ENCODE measurements at places on chromosomes 3 and 15.

DNA sequence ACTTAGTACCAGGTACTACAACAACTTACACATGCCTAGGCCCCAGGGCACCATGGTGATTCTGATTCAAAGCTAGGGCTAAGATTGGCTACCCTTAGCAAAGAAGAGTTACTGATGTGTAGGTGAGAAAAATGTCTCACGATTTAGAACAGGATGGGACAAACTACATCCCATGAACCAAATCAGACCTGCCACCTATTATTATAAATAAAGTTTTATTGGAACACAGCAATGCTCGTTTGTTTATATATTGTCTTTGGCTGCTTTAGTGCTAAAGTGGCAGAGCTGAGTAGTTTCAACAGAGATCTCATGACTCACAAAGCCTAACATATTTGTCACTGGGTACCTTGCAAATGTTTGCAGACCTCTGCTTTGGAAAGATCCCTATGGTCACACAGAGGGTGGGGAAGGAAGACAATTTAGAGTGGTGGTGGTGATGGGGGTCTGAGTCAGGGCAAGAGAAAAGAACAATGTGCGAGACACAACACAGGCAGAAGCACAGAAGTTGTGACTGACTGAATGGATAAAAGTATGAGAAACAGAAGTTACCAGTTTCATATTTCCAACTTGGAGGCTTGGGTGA is 770.6 kb upstream of the CFAP20DC start:
- DNase-seq, result no peak

DNA sequence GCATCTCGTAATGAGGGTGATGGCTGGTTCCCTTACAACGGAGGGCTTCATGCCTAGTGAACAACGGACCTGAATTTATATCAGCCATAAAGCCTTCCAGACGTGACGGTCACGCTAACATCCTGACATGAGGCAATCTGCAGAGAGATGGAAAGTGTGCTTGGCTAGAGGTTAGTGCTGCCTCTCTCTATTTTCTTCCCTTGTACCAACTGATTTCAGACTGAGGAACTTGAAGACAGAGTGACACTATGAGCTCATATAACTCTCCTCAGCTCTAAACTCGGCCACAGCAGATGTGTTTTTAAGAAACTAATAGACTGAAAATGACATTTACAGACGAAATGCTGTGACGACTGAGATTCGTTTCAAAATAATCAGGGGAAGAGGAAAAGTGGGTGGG is 122.4 kb downstream of the XXYLT1 start:
- DNase-seq, result no peak

DNA sequence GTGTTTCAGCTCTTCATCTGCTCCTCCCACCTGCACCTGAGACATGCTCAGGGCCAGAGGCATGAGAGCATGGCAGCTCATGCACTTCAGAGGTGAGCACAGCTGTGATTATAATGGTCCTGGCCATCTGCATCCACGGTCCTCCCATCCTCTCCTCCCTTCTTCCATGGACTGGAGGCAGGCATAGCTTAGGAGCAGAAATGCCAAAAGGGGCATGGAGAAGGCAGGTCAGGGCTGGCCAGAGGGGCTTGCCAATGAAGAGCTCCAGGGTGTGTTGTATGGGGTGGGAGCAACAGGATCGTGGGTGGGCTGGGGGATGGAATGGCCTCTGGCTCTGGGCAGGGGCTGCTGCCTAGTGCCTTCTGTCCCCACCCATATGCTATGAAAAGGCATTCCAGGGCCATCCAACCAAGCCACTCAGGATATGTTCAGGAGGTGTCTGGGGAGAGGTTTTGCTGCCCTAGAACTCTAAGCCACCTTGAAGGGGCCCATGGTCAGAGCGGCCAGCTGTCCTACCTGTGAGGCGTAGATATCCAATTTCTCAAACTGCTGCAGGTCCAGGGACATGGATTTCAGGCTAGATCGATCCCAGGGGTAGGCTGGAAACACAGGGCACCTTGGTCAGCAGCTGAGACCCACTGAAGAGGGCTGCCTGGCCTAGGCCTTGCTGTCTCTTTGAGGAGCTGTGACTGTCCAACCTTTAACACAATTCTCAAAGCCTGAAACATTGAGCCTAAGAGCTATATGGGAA is 26.1 kb downstream of the KY start:
- no peak for DNase-seq

GRCh38 chr15:52100807-52101442 is 11.7 kb downstream of the BCL2L10 start:
- no peak for DNase-seq

DNA sequence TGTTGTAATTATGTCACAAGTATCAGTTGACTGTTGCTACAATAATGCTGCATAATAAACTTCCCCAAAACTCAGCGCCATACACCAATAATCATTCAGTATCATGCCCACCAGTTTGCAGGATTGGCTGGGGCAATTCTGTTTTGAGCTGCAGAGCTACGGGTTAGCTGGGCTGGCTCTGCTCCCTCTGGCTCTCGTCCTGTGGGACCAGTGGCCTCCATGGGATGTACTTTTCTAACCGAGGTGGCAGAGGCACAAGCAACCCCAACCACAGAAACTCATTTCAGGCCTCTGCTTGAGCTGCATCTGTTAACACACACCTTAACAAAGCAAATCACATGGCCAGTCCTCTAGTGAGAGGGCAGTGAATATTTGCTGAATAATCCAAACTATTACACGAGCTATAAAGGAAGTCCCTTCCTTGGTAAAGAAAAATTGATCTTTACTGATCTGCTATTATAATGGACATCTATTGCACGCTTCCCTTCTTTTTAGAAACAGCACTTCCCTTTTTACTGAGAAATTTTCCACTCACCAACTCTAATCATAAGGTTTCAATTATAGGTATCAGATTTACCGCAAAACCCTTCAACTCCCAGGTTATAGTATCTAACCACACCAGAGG is 10.9 kb upstream of the BCL2A1 start:
- DNase-seq, result no peak

GRCh38 chr3:186940967-186941366 is 10.6 kb downstream of the ST6GAL1 start:
- DNase-seq, result no peak

DNA sequence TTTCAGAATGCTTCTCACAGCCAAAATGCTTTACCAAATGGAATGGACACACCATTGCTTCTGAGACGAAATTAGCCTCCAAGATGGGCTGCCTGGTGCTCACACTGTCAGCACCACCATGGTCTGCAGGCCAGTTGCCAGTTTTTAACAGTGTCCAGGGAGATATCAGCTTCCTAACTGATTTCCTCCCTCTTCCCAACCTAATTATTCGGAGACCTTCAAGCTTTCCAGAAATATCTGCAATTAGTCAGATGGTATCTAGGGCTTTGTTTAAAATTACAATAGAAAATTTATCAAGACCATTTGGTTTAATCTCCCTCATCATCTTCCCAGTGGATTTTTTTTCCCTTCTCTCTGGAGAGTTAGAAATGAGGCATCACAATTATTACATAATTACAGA is 287.5 kb downstream of the ZPLD1 start:
- DNase-seq, result no peak

DNA sequence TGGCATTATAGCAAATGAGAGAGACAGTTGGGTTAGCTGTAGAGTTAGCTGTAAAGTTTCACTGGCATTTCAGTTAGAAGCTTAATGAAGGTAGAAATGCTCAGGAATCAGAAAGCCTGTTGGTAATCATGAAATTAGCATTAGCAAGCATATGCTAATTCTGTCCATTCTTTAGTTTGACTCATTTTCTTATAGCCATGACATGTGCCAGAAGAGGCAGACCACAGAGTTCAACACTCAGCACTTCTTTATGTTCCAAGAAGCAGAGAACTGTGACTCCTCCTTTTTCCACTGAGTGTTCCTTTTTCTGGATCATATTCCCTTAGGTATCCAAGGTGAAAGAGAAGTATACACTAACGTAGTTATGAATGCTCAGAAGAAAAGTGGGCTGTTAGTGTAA is 276.2 kb upstream of the SGO1 start:
- no peak for DNase-seq

DNA sequence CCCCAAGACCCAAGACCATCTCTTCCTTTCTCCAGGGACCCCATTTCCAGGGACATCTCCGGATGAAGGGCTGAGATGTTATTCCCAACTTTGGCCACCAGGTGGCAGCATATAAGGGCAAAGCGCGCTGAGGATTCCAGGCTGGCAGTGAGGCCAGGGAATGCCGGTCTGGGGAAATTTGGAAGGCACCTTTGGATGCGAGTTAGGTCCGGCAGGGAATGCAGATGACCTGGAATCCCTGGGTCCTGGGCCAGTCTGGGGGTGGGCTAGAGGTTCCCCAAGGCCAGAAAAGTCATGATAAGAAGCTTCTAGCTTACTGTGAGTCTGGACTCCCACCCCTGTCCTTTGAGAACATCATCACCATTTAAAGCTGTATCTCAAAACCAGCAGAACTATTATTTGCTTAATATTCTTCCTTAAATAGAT is 1.6 kb upstream of the CHST13 start:
- DNase-seq, result peak; percentile 16

DNA sequence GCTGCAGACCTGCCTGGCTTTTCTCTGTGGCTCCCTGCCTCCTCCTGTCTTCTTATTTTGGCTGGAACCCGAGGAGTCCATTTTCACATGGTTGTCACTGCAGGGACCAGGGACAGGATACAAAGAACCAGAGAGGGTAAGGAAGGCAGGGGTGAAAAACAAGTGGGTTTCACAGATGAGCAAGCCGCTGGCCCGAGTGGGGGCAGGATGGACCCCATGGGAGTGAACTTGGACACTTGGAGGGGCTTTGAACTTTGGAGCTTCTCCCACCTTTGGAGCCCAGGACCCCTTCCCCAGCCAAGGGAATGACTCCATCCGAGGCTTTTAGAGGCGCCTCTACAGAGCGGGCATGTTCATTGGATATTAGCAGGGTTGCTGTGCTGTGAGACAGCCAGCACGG is 26.9 kb upstream of the ADCY5 start:
- no peak for DNase-seq

DNA sequence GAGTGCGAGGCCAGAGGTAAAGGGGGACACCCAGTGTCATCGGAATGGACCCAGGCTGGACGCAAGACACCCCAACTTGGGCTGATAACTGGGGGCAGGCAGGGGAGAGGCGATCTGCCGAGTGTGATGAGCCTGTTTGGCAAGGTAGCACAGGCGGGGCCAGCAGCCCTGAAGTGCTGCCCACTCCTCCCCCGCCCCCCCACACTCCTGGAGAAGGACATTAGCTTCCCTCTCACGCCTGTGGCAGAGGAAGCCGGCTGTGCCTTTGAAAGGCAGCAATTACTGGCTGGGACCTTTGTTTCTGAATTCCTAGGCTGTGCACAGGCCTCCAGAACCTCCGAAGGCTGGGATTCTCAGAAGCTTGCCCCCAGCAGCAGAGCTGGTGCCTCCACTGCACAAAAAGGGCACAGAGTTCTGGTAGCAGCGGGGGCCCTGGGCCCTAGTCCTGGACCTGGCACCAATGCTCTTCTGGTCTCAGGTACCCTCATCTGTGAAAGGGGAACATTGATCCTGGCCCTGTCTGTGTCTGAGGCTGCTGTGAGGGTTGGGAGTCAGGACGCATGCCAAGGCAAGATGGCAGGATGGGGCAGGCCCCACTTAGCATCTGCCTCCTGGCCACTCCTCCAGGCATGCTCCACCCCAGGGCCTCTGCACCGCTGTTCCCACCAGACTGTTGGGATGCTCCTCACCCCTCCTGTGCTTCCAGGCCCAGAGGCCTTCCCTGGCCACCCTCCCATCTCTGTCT is 28.6 kb downstream of the IQSEC1 start:
- no peak for DNase-seq

GRCh38 chr3:184842433-184842832 is 30.5 kb downstream of the VPS8 start:
- DNase-seq, result no peak

- peak; percentile 62 for DNase-seq
Observed at GRCh38 chr15:91853511-91853947, at the start of gene SLCO3A1. Gene SLCO3A1 (plus strand): TSS chr15:91853708.

- DNase-seq, result no peak
Observed at GRCh38 chr3:157311633-157312375, 124.8 kb upstream of the PTX3 start.

- no peak for DNase-seq
Observed at GRCh38 chr3:172034786-172035685, 4.3 kb upstream of the FNDC3B start.

GRCh38 chr15:88204584-88204983 is 52.0 kb downstream of the NTRK3 start:
- DNase-seq, result no peak

- DNase-seq, result no peak
Observed at GRCh38 chr3:184899953-184900595, 88.1 kb downstream of the VPS8 start.

DNA sequence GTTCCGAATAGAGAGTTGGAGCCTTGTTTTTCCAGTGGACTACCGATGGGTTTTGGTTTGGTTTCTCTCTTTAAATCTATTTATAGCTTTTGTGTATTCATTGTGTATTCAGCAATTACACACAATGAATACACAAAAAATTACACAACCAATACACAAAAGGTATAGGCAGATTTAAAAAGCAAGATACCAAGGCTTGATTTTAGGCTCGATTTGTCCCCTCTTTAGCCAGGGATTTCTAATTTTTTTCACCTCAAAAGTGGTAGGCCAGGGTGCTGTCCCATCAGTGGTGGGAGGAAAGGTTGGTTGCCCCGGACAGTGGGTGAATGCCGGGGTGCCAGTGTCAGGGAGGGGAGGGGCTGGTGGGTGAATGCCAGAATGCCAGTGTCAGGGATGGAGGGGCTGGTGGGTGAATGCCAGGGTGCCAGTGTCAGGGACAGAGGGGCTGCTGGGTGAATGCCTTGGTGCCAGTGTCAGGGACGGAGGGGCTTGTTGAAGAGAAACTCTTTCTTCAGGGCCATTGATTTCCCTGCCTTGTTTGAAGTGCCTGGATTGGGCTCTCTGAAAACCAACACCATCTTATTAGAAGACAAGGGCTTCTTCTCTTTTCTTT is 186.2 kb downstream of the GOLGA6L6 start:
- DNase-seq, result no peak

- no peak for DNase-seq
Observed at GRCh38 chr3:122941228-122942206, 86.0 kb downstream of the SEMA5B start.

GRCh38 chr15:47301481-47301880 is 415.8 kb upstream of the SEMA6D start:
- DNase-seq, result no peak

- DNase-seq, result no peak
Observed at GRCh38 chr3:98741121-98741716, 21.9 kb upstream of the ST3GAL6 start.

DNA sequence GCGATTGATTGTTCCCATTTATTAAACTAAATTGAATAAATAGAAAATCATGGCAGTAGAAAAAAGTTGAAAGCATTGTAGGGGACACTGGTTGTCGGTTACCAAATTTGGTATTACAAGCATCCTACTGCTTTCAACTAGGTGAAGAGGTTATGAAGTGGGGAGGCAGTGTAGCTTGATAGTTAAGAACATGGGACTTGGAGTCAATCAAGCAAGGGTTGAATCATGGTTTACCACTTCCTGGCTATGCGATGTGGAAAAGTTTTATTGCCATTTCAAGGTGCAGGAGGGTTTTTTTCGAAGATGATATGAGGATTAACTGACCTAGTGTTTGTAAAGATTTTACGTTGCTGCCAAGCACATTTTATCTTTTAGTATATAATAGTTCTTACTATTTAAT is 318.2 kb upstream of the KCNH8 start:
- DNase-seq, result no peak

- no peak for DNase-seq
Observed at GRCh38 chr15:38530113-38530512, 34.5 kb downstream of the RASGRP1 start.

Measured in activated CD4-positive, alpha-beta T cell treated with anti-CD3 and anti-CD28 coated beads for 1 hour (primary cell).